Upper lobe of left lung (tissue), 6 donors: ENCODE measurements at places on chromosomes 7 and 10.

GRCh38 chr10:77825965-77826364, 100.6 kb downstream of the DLG5 start:
- H3K27me3 ChIP-seq: no peaks in the 10 kb centered on the region
- no peaks in the 10 kb centered on the region for H3K4me1 ChIP-seq
- peaks cover 56% of the 10 kb centered on the region for H3K36me3 ChIP-seq

- DNase-seq: no peak
- H3K4me1 ChIP-seq: peaks cover 15% of the 10 kb centered on the region
- no peaks in the 10 kb centered on the region for H3K36me3 ChIP-seq
- no peak overlapping the region for H3K27ac ChIP-seq
Observed at GRCh38 chr7:22486597-22486996, 13.4 kb downstream of the STEAP1B start.

GRCh38 chr7:88224601-88225275, 4.9 kb upstream of the SRI start:
- no peak overlapping the region for H3K4me3 ChIP-seq
- H3K27me3 ChIP-seq: no peaks in the 10 kb centered on the region
- H3K4me1 ChIP-seq: peaks cover 11% of the 10 kb centered on the region
- H3K36me3 ChIP-seq: no peaks in the 10 kb centered on the region
- no peak overlapping the region for H3K27ac ChIP-seq

DNA sequence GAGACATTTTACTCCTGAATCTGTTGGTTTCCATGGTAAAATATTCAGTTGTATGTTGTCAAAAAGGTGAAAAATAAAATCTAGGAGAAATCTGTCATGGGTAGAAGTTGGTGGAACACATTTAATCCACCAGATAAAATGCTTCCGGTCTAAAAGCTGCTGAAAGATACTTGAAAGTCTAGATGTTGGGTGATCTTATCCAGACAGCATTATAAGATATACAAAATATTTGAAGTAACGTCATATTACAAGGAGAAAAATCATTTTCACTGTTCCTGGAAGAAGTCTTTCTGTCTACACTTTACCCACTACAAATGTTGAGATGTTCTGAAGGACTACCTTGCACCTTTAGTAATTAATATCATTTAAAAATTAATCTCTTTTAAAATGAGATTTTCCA, 40.9 kb downstream of the CALD1 start:
- H3K36me3 ChIP-seq: no peaks in the 10 kb centered on the region
- H3K27me3 ChIP-seq: no peaks in the 10 kb centered on the region
- DNase-seq: no peak
- H3K4me3 ChIP-seq: no peak overlapping the region

DNA sequence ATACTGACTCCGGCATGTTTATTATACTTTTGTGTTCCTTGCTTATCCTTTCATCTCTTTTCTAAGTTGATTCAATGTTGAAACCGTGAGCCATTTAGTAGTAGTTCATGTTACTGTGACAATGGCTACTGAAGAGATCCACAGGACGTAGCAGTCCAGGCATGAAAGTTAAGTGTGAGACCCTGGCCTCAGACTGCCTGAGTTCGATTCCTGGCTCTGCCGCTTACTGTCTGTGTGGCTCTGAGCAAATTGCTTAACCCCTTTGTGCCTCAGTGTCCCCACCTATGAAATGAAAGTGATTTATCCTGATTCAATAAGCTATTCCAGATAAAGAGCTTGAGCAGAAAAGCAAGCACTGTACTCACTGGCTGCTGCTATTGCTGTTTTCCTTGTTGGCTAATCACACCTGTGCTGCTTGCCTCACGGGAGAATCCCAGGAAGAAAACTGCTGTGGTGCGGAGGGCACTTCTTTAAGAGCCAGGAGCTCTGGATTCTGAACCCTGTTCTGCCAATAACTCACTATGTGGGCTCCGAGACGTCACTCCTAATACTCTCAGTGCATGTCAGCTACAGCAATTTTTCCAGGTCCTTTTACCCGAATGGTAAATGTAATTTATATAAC, 38.4 kb downstream of the PNLIPRP2 start:
- H3K36me3 ChIP-seq: no peaks in the 10 kb centered on the region
- DNase-seq: no peak
- no peak overlapping the region for H3K4me3 ChIP-seq
- H3K4me1 ChIP-seq: no peaks in the 10 kb centered on the region
- H3K27ac ChIP-seq: no peak overlapping the region

GRCh38 chr7:18638594-18639452, 143.3 kb downstream of the HDAC9 start:
- H3K36me3 ChIP-seq: no peaks in the 10 kb centered on the region
- no peak for DNase-seq
- peak overlapping the region; percentile 36 for H3K27ac ChIP-seq
- H3K27me3 ChIP-seq: no peaks in the 10 kb centered on the region
- H3K4me3 ChIP-seq: no peak overlapping the region

- H3K27me3 ChIP-seq: no peaks in the 10 kb centered on the region
- no peak overlapping the region for H3K4me3 ChIP-seq
- H3K27ac ChIP-seq: no peak overlapping the region
Observed at GRCh38 chr10:64486901-64487300, 965.7 kb downstream of the REEP3 start.

DNA sequence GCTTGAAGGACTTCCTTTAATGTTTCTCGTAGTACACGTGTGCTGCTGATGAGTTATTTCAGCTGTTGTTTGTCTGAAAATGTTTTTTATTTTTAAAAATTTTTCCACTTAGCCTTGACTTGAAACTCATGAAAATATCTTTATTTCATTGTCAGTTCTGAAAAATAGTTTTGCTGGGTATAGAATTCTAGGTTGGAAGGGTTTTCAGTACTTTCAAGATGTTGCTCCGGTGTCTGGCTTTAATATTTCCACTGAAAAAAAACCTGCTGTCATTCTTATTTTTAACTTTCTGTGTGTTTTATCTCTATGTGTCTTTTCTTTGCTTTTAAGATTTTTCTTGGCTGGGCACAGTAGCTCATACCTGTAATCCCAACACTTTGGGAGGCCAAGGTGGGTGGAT, 103.8 kb downstream of the UNCX start:
- H3K36me3 ChIP-seq: no peaks in the 10 kb centered on the region
- no peaks in the 10 kb centered on the region for H3K4me1 ChIP-seq
- DNase-seq: no peak
- no peak overlapping the region for H3K4me3 ChIP-seq

DNA sequence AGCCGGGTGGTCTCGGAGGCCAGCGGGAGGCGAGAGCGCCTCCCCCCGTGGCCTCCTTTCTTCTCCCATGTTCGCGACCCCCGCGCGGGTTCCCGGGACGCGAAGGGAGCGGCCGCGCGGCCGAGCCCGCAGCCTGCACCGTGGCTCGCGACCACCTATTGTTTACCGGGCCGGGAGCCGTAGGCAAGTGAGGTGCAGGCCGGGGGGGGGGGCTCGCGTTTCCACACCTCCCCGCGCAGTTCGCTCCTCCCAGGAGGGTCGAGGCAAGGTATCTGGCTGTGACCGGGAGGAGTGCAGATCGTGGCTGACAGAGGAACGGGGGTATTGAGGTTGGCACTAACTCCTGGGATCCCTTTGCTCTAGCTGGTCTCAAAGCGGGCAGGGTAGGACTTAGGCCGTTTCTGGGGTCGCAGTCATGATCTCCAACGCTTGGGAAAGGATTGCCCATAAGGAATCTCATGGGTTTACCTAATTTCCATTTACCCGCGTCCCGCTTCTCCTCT, 734 bp downstream of the PTPN12 start:
- no peaks in the 10 kb centered on the region for H3K36me3 ChIP-seq
- H3K27me3 ChIP-seq: no peaks in the 10 kb centered on the region
- peak overlapping the region; percentile 99 for H3K27ac ChIP-seq
- peak overlapping the region; percentile 95 for H3K4me3 ChIP-seq
- DNase-seq: peak; percentile 90
- peaks cover 34% of the 10 kb centered on the region for H3K4me1 ChIP-seq

- no peaks in the 10 kb centered on the region for H3K27me3 ChIP-seq
- no peak overlapping the region for H3K4me3 ChIP-seq
- no peaks in the 10 kb centered on the region for H3K36me3 ChIP-seq
- no peaks in the 10 kb centered on the region for H3K4me1 ChIP-seq
Observed at GRCh38 chr10:120548210-120548609, 91.2 kb downstream of the PLPP4 start.

DNA sequence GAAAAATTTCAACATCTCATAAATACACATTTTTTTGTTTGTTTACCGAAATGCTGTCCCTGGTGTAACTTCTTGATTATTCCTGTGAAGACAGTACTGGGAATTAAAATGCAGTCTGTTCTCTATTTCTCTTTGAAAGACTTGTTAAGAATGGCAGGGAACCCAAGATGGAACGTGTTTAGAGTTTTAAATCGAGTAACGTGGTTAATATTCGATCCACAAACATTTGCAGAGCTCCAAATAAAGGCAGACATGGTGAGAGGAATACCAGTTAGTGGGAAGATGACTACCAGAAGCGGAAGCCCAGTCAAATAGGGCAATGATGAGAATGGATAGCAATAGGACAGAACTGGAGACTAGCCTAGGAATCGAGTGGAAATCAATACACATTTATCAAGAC, 6.7 kb downstream of the PON3 start:
- H3K36me3 ChIP-seq: no peaks in the 10 kb centered on the region
- DNase-seq: no peak
- no peaks in the 10 kb centered on the region for H3K4me1 ChIP-seq
- no peak overlapping the region for H3K4me3 ChIP-seq
- no peaks in the 10 kb centered on the region for H3K27me3 ChIP-seq
- no peak overlapping the region for H3K27ac ChIP-seq

DNA sequence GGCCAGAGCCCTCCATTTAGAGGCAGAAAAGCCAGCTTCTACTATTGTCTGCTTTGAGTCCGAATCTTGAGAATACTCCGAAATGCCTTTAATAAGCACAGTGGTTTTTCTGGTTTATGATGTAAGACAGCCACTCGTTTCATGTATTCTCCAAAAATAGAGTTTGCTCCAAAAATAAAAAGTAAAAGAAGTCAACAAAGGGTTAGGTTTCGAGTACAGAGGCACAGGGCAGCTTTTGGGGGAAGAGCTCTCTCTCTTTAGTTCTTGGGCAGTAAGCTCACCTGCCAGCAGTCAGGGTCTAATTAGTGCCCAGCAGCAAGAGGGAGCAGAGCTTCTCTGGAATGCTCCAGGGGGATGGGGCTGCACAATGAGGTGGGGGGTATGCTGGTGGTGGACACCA, 20.2 kb downstream of the CREB3L2 start:
- no peak overlapping the region for H3K4me3 ChIP-seq
- peaks cover 42% of the 10 kb centered on the region for H3K4me1 ChIP-seq
- peak overlapping the region; percentile 50 for H3K27ac ChIP-seq
- no peaks in the 10 kb centered on the region for H3K36me3 ChIP-seq
- no peak for DNase-seq

GRCh38 chr10:114642729-114643128, 15.3 kb downstream of the ABLIM1 start:
- no peak overlapping the region for H3K4me3 ChIP-seq
- no peaks in the 10 kb centered on the region for H3K36me3 ChIP-seq
- no peak for DNase-seq
- no peak overlapping the region for H3K27ac ChIP-seq
- no peaks in the 10 kb centered on the region for H3K27me3 ChIP-seq

DNA sequence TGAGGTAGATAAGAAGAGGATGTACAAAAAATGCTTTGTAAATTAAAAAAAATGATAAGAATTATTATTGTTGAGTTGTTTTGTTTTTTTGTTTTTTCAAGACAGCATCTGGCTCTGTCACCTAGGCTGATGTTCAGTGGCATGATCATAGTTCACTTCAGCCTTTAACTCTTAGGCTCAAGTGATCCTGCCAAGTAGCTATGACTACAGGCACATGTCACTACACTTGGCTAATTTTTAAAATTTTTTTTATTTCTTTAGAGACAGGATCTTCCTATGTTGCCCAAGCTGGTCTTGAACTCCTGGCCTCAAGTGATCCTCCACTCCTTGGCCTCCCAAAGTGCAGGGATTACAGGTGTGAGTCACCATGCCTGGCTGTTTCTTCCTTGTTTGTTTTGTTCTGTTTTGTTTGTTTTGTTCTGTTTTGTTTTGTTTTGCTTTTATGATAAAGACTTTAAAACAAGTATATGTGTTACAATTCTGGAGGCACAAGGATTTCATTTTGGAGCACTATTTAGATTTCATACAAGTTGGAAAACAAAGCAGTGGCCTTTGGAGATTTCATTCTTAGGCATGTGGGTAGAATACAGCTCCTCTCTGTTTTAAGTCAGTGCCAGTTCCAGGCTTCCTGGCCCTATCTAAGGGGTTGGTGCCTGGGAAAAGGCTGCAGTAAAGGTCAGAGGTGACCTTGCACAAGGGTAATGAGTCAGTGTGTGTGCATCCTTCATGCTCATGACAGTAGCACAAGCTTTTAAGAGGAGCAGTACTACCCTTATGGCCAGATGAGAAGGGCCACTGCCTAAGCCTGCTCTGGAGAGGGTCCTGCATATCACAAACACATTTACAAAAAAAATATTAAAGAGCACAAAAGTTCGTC, 17.9 kb downstream of the FGFBP3 start:
- H3K4me3 ChIP-seq: no peak overlapping the region
- no peaks in the 10 kb centered on the region for H3K36me3 ChIP-seq

- peaks cover 13% of the 10 kb centered on the region for H3K4me1 ChIP-seq
- H3K27ac ChIP-seq: no peak overlapping the region
- H3K36me3 ChIP-seq: no peaks in the 10 kb centered on the region
- no peak for DNase-seq
- no peaks in the 10 kb centered on the region for H3K27me3 ChIP-seq
Observed at GRCh38 chr10:98041352-98042043, 11.1 kb upstream of the CRTAC1 start.

DNA sequence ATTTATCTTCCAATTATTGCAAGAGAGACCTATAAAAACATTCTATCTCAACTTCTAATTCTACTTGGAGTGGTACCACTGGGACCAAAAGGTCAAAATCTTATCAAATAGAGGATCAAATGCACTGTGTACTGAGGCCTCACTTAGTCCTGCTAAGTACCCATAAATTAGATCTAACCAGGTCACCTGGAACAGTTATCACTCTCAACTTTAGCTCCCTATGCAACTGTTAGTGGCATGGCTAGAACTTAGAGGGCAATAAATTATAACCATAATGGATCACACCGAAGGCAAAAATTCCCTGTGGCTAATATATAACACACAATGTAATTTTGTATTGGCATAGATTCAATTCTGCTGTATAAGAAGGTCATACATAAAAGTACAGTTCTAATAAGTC, 428.9 kb downstream of the PCDH15 start:
- no peaks in the 10 kb centered on the region for H3K4me1 ChIP-seq
- H3K4me3 ChIP-seq: no peak overlapping the region
- no peaks in the 10 kb centered on the region for H3K36me3 ChIP-seq
- no peaks in the 10 kb centered on the region for H3K27me3 ChIP-seq
- no peak overlapping the region for H3K27ac ChIP-seq
